ENCODE measurements at places on chromosomes 6 and 20. TPM values are rescaled to one million over a fixed set of nuclear protein-coding genes. Genes with fewer than 3 reads are reported as not detected.

DNA sequence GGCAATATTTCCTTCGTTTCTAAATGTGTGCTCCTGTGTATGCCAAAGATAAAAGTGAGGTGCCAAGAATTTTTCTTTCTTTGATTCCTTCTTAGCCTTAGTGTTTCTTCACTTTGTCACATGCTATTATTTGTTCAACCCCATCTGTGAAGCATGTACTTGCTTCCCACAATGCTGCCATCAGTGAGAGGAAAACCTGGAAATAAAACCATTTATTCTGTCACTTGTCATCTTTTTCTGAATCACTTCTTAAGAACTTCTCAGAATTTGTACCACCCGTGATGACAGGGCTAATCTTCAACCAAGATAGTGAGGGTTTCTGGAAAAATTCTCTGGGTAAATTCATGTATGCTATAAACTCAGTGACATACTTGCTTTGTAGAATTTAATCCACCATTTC is 450.1 kb downstream of the COL12A1 start:
- DNase-seq: no peak

Gene INSM1
- not detected for polyA plus RNA-seq

GRCh38 chr6:134992155-134992554 is 42.3 kb upstream of the ALDH8A1 start:
- no peak for DNase-seq

DNA sequence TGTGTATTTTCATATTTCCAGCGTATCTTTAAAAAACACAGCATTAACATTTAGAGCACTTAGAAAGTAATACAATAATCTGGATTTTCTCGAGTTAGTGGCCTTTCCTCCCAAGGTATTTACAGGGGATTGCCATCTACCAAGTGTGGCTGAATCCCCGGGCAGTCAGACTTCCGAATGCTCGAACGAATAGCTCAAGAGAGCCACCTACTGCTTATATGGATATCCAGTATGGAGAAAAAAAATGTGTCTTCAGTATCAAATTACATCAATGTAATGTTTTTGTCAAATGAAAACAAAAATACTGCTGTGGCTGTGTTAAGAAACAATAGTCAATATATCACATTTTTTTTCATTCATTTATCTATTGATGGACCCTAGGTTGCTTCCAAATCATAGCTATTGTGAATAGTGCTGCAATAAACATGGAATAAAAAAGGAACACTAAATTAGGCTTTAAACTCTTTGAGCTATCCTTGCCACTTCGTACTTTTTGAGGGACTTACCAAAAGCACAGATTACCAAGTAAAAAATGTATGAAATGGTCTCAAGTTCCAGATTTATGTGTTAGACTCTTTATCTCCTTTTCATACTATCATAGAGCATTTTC is 654.5 kb upstream of the PTCHD4 start:
- peak; percentile 70 for DNase-seq

DNA sequence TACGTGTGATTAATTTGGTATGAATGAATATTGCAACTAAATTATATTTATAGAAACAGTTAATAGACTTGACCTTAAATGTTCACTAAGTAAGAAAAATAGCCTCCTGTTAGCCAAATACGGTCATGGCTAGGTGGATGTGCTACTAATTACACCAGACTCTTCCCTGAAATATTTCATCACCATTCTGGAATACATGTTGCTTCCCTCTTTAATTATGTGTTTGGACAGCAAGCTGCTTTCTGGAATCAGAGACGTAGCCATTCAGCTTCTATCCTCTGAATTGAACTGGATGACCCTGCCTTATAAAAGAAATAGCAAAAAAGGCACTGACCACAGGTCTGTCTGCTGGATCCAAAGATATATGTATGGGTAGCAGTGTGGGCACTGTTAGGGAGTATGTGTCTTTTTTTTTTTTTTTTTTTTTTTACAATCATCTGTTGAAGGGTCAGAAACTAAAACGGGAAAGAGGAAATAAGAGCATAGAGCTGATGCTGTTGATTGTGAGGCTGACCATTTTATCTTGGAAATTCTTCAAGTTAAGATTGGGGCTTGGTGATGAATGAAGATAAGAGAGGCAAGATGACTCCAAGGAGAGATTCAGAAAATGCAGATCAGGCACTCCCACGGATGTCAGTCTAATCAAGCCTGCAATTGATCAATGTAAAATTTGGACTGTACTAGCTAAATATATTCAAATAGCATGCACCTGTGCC is 283.2 kb upstream of the HSF2 start:
- no peak for DNase-seq

- DNase-seq: no peak
These were observed 9.5 kb upstream of the SUPT3H start for GRCh38 chr6:45387236-45387635.

DNA sequence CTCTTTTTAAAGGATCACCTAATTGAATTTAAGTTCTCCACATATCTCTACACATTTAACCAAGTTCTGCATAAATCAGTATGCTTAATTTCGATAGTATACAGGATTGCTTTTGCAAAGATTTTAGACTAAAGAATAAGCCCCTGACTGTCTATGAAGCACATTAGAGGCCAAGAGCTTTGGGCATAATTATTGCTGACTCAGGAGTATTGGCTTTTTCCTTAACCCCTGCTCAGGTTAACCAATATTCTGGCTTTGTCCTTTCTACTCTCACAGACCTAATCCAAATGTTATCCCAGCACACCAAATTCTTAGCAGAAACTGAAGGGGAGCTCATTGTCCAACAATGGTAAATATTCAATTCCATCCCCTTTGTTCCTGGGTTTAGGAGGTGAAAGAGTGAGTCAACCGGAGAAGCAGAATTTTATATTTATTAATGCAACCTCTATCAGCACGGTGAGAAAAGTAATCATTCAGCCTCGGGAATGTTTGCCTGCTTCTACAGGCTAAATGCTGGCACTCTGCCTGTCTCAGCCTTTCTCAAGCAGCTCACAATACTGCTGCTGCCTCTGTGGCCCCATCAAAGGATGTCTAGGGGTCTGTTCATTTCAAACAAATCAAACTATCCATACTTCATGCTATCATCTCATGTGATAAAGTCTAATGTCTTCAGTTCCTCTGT is 125.0 kb downstream of the SIM1 start:
- no peak for DNase-seq

DNA sequence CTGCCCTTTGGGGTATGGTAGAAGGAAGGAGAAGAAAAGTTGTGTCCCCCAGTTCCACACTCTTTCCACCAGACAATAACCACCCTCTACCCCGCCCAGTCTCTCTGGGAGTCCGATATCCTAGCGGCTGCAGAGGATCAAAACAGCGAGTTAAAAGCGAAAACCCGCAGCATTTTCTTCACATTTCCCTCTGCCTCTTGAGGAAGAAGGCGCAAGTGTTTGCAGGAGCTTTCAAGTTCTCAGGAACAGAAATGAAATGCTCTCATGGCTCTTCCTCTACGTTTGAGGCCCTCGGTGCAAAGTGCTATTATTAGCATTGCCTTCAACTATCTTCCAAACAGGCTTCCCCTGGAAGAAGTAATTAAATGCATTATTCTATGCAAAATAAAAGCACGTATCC is 52.2 kb upstream of the CCDC167 start:
- no peak for DNase-seq

DNA sequence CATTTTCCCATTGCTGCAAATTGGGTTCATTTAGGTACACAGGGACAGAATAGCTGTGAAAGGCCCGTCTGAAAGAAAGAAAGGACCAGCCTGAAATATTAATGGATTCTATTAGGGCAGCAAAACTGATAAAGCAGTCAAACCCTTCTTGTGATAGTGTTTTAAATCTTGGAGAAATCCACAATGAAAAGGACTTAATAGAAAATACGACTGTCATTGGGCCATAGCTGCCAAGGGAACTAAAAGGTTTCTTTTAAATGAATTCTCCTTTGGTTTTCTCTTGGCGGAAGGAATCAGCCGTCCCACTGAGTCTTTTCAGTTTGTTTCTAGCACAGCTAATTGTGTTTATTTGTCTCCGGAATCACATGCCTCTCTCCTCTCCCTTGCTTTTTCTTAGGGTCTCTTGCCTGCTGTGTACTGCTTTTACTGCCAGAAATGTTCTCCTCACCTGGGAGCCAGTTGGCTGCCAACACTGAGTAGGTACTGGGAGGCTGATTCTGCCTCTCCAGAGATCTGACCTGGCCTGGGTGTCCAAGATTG is 11.3 kb downstream of the PAQR8 start:
- no peak for DNase-seq

- no peak for DNase-seq
These were observed 60.5 kb upstream of the ANKEF1 start for GRCh38 chr20:9974324-9974723.

Gene CALHM5
- 2.6 TPM for polyA plus RNA-seq

Gene RAB44
- 0.05 TPM for polyA plus RNA-seq

- no peak for DNase-seq
These were observed 129.9 kb downstream of the SMAP1 start for GRCh38 chr6:70797625-70798024.

DNA sequence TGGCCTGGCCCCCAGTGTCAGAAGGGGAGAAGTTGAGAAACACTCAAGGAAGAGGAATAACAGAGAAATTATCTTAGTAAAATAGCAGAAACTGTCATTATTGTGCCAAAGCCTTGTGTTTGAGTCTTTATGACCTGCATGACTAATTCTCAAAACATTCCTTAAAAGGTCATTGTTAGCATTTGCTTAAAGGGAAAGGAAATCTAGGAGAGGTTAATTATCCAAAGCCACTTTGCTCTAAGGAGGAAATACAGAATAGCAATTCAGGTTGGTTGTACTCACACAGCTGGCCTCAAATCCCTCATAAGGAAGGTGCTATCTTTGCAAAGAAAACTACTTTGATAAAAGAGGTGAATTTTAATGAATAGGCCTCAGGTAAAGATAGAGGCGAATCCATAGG is 516.7 kb downstream of the CBLN4 start:
- DNase-seq: no peak

DNA sequence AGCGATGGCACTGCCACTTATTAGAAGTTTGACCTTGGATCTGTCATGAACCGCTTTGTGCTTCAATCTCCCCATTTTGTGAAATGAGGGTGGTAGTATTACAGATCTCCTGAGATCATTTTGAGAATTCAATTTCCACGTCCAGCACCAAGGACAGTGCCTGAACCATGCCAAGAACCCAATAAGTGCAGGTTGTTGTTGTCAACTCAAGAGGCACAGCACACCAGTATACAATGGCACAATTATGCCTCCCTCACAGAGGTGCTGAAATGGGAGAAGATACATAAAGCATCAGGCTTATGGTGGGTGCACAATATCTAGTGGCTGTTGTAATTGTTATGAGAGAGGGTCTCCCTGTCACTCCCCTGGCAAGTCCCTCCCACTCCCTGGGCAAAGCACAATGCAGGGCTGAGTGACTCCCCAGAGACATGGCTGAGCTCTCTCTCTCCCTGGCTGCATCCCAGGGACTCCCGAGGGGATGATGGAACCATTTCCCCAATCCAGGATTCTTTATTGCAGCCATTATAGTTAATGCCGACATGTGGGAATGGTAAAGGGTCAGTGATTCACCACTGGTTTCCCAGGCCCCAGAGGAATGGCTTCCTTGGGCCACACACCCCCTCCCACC is 78.7 kb downstream of the CDH22 start:
- no peak for DNase-seq

GRCh38 chr20:45962031-45962755 is 9.8 kb downstream of the ZNF335 start:
- no peak for DNase-seq

DNA sequence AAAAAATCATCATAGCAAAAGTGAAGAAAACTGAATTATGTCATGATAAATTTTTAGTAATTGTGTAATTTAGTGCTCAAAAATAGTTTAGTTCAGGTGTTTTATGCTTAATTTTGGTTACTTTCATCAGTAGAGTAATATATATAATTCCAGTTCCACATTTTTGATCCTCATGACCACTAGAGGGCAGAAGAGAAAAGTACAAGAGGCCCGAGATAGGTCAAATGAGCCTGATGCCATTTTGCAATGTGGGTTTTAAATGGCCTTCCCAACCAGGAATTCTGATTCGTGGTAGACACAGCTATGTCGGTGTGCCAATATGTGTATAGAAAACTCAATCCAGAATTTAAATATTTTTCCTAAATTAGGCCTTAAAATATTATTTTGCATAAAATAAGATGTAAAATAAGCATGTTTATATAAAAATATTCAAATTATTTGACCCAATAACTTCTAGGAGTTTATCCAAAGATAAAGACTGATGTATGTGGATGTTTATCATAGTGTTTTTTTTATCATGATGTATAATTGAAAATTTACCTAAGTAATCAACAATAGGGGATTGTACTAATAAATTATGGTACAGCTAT is 159.7 kb upstream of the RPS6KA2 start:
- DNase-seq: peak; percentile 67

GRCh38 chr20:48601798-48602197 is 226.0 kb downstream of the PREX1 start:
- no peak for DNase-seq

GRCh38 chr6:85594197-85594930 is 706 bp upstream of the SNX14 start:
- DNase-seq: peak; percentile 11

Gene FAM83C
- polyA plus RNA-seq: not detected

Gene ABHD16B
- not detected for polyA plus RNA-seq

Gene REM1
- polyA plus RNA-seq: 0.28 TPM

- no peak for DNase-seq
These were observed 16.2 kb upstream of the BEND6 start for GRCh38 chr6:56938649-56939191.

DNA sequence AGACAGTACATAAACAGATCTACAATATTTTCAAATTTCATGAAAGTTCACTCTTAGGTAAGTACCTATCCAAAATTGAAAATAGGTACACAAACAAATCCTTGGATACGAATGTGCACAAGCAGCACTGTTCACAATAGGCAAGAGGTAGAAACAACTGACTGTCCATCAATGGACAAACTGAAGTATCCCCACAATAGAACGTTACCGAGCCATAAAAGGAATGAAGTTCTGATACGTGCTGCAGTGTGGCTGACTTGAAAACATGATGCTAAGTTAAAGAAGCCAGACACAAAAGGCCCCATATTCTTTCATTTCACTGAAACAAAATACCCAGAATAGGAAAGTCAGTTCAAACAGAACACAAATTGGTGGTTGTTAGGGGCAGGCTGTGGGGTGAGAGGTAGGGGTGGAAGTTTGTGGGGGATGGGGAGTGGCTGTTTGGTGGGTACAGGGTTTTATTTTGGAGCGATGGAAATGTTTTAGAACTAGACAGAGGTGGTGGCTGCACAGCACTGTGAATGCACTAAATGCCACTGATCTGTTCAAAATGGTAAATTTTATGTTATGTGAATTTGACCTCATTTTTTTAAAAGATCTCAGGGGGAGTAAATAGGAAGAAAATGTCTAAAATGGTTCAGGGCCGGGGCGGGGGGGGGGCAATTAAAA is 89.5 kb downstream of the ZMYND8 start:
- DNase-seq: no peak

All from left kidney (tissue), 8 donors.